HFFc6 (cell line): ENCODE measurements at places on chromosomes 16 and 17. TPM values are rescaled to one million over a fixed set of nuclear protein-coding genes. Genes with fewer than 3 reads are reported as not detected.

GRCh38 chr16:1335996-1336395 is 2.6 kb downstream of the BAIAP3 start:
- no peak for DNase-seq
- peaks cover 19% of the 10 kb centered on the region for H3K27me3 ChIP-seq
- peaks cover 6% of the 10 kb centered on the region; the same call in 1 of the 2 replicates for H3K4me1 ChIP-seq
- H3K36me3 ChIP-seq: no peaks in the 10 kb centered on the region

Gene MPP3
- 5.3 to 6.1 TPM (median 5.8 TPM) in 3 replicates for total RNA-seq

Gene C17orf100
- 1.0 and 1.7 TPM in 2 replicates for total RNA-seq

DNA sequence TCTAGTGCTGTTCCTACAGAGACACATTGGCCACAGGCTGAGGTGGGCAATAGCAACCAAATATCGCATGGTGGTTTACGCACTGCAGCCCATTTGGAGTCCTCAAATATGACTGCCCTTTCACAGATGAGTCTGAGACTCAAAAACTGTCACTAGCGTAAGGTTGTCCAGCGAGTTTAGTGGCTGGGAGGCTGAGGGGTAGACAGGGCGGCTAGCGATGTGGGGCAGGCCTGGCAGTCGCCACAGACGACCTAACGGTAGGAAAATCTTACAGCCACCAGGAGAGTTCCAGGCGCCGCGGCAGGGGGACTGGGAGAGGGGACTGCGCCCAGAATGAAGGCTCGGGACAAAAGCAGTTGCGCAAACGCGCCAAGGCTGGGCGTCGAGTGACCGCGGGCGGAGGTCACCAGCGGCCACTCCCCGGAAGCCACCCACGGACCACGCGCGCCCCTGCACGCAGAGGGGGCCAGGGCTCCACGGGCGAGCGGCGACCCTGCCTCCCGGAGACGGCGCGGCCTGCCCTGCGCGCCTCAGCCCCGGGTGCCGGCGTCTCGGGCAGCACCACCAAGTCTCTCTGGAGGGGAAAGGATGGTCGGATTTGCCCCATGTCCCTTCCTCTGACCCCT is 699 bp upstream of the MAP1LC3B start:
- peaks cover 58% of the 10 kb centered on the region for H3K4me1 ChIP-seq
- peak overlapping the region; percentile 81 for H3K4me3 ChIP-seq
- no peak for DNase-seq
- peaks cover 7% of the 10 kb centered on the region for H3K27me3 ChIP-seq
- H3K36me3 ChIP-seq: peaks cover 12% of the 10 kb centered on the region

- peak within 1 kb of the TSS; percentile 91 for H3K4me3 ChIP-seq
- H3K36me3 ChIP-seq: peaks cover 5% of the 10 kb centered on the region; the same call in 1 of the 2 replicates
- H3K27me3 ChIP-seq: no peaks in the 10 kb centered on the region; the same call in 1 of the 2 replicates
- peak; percentile 63 for DNase-seq
- H3K27ac ChIP-seq: peak within 1 kb of the TSS; percentile 82
Measured at GRCh38 chr17:19004421-19005136, at the start of gene FAM83G. FAM83G (minus strand) TSS chr17:19004764; CDS start chr17:19004041, 723 bp downstream.

GRCh38 chr17:4045487-4045886 is 81.2 kb upstream of the ATP2A3 start:
- no peak overlapping the region for H3K27ac ChIP-seq
- H3K27me3 ChIP-seq: no peaks in the 10 kb centered on the region; the same call in none of the 2 replicates
- no peak for DNase-seq
- peaks cover 38% of the 10 kb centered on the region for H3K36me3 ChIP-seq

Gene ATAD5
- total RNA-seq: 2.0 to 4.6 TPM (median 4.0 TPM) in 3 replicates

DNA sequence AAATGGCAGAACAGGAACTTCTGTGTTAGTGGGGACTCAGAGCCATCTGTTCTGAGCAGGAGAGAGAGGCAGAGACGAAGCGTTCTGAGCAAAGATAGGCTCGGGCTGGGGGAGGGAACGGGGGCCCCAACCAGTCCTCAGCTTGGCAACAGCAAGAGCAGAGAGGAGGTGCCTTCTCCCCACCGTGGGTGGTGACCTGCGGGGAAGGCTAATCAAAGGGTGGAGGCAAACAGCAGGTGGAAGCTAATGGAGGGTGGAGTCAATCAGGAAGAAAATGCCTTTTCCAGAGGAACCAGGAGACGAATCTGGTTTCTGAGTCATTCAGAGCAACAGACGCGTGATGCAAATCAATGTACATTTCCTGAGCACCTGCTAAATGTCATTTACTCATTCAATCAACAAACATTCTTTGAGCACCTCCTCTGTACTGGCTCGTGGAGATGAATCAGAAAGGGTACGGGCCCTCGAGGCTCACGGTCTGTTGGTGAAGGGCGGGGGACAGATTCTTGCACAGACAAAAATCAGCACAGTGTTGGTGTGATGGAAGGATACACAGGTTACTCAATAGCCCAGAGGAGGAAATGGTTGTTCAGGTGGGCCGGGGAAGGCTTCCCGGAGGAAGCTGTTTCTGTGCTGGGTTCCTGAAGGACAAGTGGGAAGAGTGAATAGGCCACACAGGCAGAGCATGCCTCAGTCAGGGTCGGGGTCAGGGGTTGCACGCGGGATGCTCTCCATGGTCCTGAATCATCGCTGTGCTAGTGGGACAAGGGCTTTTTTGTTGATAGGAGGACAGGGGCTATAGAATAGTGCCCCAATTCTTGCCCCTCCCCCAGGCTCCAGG is 5.7 kb upstream of the SPNS2 start:
- H3K27me3 ChIP-seq: peaks cover 51% of the 10 kb centered on the region
- H3K4me1 ChIP-seq: peaks cover 8% of the 10 kb centered on the region; the same call in 1 of the 2 replicates
- no peak overlapping the region for H3K27ac ChIP-seq
- no peaks in the 10 kb centered on the region for H3K36me3 ChIP-seq
- H3K4me3 ChIP-seq: no peak overlapping the region

Gene PRSS33
- total RNA-seq: not detected in 3 replicates

GRCh38 chr17:13865650-13866049 is 203.7 kb upstream of the COX10 start:
- H3K27me3 ChIP-seq: no peaks in the 10 kb centered on the region
- no peak for DNase-seq
- H3K27ac ChIP-seq: no peak overlapping the region
- no peak overlapping the region for H3K4me3 ChIP-seq

- H3K27ac ChIP-seq: peak overlapping the region; percentile 100
- DNase-seq: peak; percentile 90
- peaks cover 14% of the 10 kb centered on the region; the same call in 1 of the 2 replicates for H3K36me3 ChIP-seq
- H3K27me3 ChIP-seq: peaks cover 6% of the 10 kb centered on the region
Measured at GRCh38 chr16:56606476-56607108, 1.8 kb upstream of the MT2A start.

- no peak for DNase-seq
- peaks cover 11% of the 10 kb centered on the region for H3K36me3 ChIP-seq
- H3K4me1 ChIP-seq: peaks cover 30% of the 10 kb centered on the region
- H3K27me3 ChIP-seq: no peaks in the 10 kb centered on the region; the same call in 1 of the 2 replicates
- peak overlapping the region; percentile 79 for H3K27ac ChIP-seq
Measured at GRCh38 chr17:42535155-42536047, 640 bp upstream of the NAGLU start.

DNA sequence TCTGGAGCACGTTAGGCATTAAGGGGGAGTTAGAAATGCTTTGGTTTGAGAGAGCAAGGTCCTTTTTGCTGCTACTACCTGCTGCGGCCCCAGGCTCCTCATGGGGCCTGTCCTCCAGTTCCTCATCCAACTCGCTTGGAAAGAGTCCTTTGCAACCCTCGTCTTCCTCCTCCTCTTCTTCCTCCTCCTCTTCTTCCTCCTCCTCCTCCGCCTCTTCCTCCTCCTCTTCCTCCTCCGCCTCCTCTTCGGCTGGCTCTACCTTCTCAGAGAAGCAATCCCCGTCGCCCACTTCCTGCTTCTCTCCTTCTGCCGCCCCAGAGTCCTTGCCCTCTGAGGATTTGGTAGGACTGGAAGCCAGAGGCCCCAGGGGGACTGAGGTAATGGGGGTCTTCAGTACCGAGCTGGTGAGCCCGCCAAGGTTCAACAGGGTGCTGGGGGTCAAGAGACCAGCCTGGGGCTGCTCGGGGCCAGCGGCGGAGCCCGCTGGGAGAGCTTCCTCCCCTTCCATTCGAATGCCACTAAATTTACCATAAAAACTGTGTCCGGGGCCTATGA is 89.3 kb downstream of the ZFHX3 start:
- H3K4me1 ChIP-seq: peaks cover 26% of the 10 kb centered on the region
- peaks cover 42% of the 10 kb centered on the region for H3K36me3 ChIP-seq
- no peak overlapping the region for H3K4me3 ChIP-seq
